ENCODE measurements at places on chromosomes 1 and 21.

DNA sequence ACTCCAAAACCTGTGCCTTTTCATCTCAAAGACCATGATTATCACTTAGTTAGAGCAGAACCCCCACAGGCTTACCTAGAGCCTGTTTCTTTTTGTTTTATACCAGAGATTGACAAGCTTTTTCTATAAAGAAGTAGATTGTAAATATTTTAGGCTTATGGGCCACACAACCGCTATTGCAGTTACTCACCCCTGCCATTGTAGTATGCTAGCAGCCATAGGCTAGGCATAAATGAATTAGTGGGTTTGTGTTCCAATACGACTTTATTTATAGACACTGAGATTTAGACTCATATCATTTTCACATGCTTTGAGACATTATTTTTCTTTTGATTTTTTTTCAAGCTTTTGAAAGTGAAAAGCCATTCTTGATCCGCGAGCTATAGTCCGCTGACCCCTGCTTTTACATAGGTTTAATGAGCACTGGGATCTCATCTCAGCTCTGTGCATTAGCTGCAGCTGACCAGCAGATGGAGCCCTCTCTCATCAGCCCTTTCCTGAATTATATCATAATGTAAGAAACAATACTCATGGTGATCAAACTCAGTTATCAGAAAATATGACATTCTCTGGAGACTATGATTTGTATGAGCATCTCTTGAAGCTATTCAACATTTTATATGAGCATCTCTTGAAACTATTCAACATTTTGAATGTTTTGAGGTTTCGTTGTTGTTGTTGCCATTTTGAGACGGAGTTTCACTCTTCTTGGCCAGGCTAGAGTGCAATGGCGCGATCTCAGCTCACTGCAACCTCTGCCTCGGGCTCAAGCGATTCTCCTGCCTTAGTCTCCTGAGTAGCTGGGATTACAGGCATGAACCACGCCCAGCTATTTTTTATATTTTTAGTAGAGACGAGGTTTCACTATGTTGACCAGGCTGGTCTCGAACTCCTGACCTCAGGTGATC, 111.9 kb upstream of the L1TD1 start:
- DNase-seq, result peak; percentile 68

GRCh38 chr1:160414881-160415280, 14.5 kb downstream of the VANGL2 start:
- DNase-seq, result no peak

- DNase-seq, result no peak
Measured at GRCh38 chr21:34126269-34126668, 52.9 kb downstream of the MRPS6 start.

DNA sequence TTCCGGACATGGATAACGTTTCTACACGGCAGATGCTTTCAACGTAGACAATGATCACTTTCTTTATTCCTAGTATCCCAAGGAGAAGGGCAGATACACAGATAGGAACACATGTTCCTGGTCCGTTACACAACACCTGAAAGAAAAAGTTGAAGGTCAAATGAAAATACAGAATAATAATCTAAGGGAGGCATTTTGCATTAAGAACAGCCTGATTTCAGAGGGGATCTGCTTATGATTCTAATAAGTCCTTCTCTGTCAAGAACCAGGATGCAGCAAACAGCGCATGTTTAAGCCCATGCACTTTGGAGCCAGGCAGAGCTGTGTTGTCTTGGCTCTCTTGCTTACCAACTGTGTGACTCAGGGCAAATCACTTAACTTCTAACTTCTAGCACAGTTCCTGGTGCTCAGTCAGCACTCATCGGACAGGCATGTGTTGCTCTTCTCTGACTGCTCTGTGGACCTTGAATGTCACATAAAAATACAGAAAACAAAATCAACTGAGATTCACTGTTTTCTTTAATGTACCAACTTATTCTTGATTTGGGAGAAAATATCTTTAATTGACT, 56.3 kb upstream of the CNN3 start:
- no peak for DNase-seq

DNA sequence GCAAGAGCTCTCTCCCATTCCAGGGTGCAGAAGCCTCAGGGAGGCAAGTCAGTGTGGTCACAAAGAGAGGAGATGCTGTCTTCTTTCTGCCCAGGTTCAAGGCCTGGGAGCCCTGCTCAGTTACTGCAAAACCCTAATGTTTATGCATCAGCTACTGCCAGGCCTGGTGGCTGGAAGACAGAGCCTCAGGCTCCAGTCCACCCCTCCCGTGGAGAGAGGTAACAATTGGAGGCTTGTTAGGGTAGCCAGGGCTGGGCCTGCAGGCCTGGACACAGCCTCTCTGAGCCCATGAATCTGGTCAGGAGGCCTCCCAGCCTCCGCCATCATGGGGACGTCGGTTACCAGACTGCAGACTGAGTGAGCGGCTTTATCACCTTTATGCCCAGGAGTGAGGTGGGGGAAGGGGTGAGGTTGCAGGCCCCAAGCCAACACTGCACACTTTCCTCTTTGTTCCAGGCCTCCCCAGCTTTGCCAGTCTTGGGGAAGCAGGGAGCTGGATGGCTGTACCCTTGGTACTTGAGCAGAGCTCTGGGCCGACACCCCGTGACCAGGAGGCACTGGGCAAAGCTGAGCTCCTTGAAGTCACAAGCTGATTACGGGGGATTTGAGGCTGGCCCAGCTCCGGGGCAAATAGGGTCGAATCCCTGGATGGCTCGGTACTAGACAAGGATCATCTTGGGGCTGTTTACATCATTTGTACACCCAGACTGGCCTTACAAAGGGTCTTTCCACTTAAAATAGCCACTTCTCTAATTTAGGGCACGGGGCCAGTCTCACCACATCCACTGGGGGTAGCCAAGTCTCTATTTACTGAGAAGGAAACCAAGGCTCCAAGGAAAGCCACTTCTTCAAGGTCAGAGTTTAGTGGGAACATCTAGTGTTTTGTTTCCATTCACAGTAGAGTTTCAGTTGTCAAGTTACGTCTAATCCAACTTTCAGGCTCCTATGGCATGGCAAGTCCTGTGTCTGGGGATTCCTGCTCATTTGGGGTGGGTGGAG, 5.2 kb downstream of the SLC2A1 start:
- DNase-seq, result peak; percentile 89

GRCh38 chr1:151839457-151840403, at the start of gene C2CD4D:
Gene C2CD4D (minus strand): TSS chr1:151839820. CDS start chr1:151838989, 831 bp downstream.
- no peak for DNase-seq

- DNase-seq, result no peak
Measured at GRCh38 chr1:64308866-64309265, 105.4 kb downstream of the UBE2U start.

DNA sequence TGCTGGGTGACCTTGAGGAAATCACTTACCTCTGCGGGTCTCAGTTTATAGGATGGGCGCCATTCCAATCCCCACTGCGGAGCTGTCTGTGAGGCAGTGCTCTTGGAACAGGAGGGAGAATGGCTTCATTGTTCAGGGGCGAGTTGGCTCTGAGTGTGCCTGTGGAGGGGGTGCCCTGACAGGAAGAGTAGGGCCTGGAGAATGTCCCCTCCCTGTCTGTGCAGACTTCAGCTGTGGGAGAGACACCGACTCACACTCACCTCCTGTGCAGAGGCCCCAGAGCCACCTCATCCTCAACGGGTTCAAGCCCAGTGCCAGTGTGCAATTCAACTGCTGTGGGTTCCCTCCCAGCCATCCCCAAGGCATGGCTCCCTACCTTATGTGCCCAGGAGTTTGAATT, 17.1 kb downstream of the ADORA1 start:
- no peak for DNase-seq

DNA sequence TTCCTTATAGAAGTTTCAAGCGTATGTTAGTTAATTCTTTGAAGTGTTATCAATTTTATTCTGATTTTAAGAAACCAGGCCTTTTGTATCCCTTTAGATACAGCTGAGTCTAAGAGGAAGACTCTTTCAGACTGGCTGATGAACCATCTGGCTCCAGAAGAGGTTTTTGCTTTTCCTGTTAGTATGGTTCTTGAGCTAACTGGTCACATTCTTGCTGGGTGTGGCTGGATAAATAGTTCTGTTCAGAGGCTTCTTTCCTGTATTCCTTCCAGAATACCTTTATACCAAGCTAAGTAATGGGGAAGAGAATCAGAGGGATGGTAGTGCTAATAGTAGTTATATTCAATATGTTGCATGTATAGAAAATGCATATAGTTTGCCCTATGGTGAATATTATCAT, 12.4 kb downstream of the HS2ST1 start:
- no peak for DNase-seq

All from NCI-H82 (cell line).